CD4-positive, alpha-beta T cell treated with Interleukin-2 at 100 ng/mL for 4 hours (primary cell): ENCODE measurements at places on chromosomes 12 and 14.

- no peak for DNase-seq
Measured at GRCh38 chr12:125164541-125164940, 99.3 kb downstream of the AACS start.

DNA sequence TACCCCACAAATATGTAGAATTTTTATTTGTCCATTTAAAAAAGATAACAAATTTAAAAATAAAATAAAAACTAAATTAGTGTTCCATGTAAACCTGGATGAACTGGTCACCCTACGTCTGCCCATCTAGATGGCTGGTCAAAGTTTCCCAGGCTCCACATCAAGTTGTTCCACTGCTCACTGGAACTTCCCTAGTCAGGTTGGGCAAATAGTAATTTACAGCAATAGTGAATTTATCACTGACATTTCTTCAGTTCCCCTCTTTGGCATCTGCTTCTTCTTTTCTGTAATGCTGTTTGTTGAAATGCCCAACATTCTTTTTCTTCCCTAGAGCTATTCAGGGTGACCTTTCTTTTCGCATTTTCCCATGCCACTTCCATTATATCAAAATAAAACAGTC, 272.7 kb upstream of the BTG1 start:
- DNase-seq = no peak

DNA sequence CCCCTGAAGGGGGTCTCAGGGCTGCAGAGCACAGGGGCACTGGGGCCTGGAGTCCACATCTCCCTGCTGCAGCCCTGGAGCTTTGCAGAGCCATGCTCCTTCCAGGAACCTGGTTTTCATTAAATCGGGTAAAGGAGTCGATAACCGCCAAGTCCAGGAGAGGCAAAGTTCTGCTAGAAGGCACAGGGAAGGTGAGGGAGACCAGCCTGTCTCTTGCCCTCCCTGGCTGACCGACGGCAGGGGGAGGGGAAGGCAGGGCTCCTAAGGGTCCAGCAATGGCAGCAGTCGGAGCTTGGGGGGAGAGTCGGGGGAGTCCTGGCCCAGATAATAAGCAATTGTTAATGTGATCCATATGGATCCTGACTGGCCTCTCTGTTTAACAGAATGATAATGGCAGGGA, 3.0 kb downstream of the FIGNL2 start:
- no peak for DNase-seq

DNA sequence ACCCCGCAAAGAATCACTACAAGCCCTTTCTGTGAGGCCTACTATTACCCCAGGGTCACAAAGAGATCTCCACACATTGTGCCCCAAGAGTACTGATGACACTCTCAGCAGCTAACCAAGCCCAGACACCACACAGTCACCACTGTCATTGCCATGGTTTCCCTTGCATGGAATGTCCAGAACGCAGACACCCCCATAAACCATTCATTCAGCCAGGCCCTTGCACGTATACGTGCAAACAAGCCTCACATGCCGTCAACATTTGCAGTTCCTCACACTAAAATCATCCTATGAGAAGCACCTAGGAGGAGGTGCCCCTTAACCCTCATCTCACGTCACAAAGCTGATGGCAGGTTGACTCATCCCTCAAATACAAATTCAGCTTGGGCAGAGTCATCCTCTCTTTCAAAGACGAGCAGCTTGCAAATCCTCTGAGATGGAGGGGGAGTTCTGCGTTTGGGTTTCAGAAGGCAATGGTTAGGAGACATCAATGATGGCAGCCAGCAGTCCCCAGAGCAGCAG, 17.1 kb upstream of the KRT77 start:
- no peak for DNase-seq

DNA sequence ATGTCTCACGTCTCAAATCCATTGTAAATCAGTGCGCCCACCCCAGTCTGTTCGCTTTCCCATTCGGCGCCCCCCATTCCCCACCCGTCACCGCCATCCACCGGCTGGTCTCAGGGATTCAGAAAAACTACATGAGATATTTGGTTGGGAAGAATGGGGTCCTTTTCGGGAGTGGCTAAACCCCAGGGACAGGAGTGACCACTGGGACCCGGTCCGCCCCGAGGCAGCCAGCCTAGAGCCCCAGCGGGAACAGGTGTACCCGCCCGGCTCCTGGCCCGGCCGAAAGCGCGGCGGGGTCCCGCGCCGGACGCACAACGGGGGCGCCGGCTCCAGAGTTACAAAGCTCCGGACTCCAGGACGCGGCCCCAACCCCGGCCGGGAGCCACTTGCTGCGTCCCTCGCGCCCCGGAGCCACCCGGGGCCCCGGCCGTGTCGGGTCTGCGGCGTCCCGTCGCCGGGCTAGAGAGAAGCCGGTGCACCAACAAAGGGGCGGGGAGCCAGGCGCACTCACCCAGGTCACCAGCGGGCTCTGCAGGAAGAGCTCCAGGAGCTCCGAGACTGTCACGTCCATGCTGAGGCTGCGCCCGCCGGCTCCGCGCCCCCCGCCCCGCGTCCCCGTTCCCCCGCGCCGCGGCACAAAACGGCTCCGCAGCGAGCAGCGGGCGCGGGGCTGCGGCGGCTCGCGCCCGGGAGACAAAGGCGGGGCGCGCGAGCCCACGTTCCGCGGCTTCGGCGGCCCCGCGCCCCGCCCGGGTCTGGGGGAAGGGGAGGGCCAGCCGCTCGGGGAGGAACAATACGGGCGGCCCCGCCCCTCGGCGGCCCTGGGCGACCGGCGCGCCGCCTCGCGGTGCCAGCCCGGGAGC, at the start of gene CCDC88C:
Gene CCDC88C, minus strand, starts transcription at position 701 of the 863 bp plus-strand sequence. Its CDS starts 130 bp downstream, at position 571.
- peak; percentile 66 for DNase-seq

GRCh38 chr12:105322070-105322469, 8.4 kb upstream of the C12orf75 start:
- DNase-seq = no peak

DNA sequence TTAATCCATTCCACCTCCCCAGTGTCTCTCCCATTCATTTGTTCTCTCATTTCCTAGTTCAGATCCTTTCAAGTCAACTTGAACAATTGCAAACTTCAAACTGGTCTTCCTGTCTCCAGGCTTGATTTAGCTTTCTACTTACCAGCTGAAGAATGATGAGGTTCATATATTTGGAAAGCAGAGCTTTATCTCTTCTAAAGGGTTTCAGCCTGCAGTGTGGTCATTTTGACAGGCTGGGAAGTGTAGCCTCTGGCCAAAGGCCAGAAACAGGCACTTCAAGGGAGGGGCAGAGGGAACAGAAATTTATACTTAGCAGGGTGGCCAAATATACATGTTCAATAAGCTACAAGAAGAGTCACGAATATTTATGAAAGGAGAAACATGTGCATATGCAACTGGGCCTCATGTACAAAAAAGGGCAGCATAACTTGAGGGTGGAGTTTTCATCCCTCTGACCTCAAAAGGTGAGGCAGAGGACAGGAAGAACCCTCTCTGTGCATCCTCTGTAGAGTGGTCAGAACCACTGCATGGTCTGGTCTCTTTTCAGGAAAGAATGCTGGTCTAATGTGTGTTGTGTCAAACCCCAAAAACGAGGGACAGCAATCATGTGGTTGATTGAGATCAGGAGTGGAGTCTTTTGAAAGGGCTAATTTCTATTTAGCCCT, 34.0 kb upstream of the HECTD1 start:
- no peak for DNase-seq

- DNase-seq = no peak
Measured at GRCh38 chr12:92859650-92860386, 69.3 kb downstream of the EEA1 start.
